Stimulated activated CD8-positive, alpha-beta memory T cell treated with anti-CD3 and anti-CD28 coated beads, Interleukin-12 subunit alpha, Interleukin-12 subunit beta, amount 100 ng/mL, for 4 hours (primary cell): ENCODE measurements at places on chromosomes 6 and 20.

DNA sequence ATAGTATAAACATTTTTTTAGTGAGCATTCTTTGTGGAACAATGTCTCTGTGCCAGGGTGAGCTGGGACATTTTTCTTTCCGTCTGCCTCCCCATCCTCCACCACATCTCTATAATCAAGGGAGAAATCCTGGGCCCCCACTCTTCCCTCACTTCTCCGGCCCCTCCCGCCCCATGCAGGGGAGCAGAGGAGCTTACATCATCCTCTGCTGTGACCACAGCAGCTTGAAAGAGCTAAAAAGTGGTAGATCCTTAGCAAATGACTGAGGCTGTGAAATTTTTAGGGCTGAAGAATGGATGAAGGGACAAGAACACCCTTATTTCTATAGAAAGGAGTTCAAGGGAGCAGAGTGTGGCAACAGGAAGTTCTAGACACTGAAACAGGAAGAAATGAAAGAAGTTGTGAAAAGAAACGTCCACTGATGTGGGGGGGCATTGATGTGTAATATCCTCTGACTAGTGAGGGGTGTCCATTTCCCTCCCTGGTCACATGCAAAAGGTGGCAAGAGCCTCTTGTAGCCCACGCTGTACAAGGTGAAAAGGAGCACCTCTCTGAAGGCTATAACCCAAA lies 380.3 kb upstream of the JARID2 start:
- DNase-seq: no peak

- no peak for DNase-seq
Measured at GRCh38 chr20:32731882-32732266, 11.4 kb downstream of the COMMD7 start.

DNA sequence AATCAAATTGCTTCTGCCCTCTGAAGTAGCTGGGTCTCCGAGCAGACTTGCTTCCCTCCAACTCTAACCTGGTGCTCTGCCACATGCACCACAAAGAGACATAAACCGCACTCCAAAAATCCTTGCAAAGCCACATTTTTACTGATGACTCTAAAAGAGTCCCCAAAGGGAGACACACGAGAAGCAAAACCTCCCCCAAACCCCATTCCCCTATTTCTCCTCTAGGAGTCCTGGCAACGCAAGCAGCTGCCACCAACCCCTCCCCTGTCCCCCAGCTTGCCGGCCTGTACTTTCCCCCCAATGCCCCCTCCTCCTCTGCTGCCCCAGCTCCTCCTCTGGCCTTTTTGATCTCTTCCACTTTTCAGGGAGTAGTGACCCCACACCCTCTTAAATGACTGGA lies 180.1 kb upstream of the ARID1B start:
- no peak for DNase-seq

DNA sequence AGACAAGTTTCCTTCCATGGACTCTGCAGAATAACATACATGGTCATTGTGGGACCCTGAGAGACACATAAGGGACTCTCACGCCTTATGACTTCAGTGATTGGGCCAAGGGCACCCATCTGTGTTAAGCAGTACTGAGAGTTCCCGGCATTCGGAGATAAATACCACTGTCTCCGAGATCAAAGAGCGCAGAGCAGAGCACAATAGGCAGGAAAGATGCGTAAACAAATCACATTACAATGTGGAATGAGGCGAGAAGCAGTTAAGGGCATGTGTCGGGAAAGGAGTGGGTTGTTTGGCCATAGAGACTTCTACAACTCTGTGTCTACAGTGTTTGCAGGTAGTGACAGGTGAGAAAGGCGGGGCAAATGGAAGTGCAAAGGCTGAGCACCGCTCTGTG lies 57.6 kb downstream of the NRSN1 start:
- no peak for DNase-seq

- DNase-seq: no peak
Measured at GRCh38 chr20:47275548-47275947, 81.0 kb downstream of the ZMYND8 start.

DNA sequence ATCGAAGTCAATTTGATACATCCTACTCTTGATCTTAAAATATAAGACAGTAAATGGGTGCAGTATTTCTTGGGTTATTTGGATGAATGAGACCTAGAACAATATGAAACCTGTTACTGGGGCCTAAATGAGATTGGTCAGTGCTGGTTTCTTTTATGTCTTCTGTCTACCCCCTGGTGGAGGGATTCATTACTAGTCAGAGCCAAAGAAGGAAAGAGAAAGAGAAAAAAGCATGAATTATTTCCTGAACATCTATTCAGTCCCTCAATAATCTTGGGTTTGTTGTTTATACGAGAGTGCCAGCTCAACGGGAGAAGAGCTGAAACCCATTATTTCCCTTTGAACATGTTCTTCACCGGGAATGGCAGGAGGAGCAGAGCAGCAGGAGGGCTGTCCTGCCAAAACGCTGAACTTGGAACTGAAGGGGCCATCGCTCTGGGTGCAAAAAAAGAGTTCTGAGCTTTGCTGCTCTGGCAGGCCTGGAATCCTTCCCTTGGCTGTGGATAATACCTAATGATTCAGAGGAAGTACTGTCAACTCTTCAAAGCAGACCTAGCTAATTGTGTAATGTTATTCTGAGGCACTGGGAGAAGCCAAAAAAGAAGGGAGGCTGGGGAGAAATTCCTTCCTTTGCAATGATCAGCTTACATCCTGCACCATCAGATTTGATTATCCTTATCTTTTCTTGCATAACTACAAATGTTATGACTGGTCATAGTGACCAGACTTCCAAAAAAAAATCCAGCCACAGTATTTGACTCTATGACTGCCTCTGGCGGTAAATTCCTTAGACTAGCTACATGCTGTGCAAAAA lies 72.0 kb downstream of the BLOC1S5 start:
- no peak for DNase-seq

DNA sequence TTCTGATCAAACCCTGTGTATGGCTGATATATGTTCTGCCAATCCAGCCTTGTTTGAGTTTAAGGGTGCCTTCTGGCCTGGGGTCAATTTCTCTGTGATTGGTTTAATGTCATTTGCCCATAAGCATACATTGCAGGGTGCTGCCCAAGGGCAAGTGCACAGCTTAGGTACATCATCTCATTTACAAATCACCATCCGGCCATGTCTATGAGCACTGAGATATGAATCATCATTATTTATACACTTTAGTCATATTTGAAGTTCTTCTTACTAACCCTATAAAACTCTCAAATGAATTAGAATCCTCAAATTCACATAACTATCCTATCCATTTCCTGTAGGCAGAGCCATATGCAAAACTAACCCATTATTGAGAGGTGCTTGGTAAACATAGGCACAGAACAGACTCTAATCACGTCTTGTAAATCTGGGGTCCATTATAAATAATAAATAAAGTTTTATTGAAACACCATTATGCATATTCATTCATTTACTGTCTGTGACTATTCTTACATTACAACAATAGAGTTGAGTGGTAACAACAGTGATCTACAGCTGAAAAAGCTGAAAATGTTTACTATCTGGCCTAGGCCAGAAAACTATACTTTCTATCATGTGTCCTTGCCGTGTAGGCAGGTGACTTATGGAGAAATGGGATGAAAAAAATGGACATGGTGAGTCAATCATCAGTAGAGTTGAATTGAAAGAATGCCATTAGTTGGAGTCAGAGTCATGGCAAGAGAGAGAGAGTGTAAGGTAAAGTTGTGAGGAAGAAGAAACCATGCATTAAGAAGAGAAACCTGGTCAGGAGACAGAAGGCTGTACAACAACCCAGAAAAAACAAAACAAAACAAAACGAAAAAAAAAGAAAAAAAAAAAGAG lies 25.0 kb downstream of the KCNQ5 start:
- no peak for DNase-seq

DNA sequence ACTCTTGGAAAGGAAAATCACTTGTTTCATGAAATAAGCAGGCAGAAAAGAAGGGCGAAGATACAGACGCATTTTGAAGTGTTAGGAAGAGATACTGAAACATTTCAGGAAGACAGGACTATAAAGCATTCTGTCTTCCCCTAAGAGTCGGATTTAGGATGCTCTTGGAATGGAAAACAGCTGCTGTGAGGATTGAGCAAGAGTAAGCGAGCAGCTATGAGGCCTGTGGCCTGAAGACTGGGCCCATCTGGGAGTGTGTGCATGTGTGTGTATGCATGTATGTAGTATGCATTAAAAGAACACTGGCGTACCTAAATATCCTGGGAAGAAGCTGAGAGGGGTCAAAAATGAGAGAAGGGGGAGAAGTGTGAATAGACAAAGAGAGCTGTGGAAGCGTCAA lies 83.6 kb downstream of the SIM1 start:
- no peak for DNase-seq

GRCh38 chr20:25574411-25574810 lies 10.9 kb downstream of the NINL start:
- DNase-seq: no peak

DNA sequence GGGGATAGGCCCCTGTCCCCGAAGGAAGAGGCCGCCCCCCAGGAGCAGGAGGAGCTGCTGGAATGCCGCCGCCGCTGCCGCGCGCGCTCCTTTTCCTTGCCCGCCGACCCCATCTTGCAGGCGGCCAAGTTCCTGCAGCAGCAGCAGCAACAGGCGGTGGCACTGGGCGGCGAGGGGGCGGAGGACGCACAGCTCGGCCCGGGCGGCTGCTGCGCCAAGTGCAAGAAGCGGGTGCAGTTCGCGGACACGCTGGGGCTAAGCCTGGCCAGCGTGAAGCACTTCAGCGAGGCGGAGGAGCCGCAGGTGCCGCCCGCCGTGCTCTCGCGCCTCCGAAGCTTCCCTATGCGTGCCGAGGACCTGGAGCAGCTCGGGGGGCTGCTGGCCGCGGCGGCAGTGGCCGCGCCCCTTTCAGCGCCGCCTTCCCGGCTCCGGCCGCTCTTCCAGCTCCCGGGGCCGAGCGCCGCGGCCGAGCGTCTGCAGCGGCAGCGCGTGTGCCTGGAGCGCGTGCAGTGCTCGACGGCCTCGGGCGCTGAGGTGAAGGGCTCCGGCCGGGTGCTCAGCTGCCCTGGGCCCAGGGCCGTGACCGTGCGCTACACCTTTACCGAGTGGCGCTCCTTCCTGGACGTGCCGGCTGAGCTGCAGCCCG lies 630 bp downstream of the PPP1R3G start:
- no peak for DNase-seq

GRCh38 chr20:48295445-48295903 lies 510.2 kb upstream of the SULF2 start:
- no peak for DNase-seq

- no peak for DNase-seq
Measured at GRCh38 chr20:1987826-1988225, 6.0 kb downstream of the PDYN start.

- no peak for DNase-seq
Measured at GRCh38 chr6:130602151-130602770, 224.9 kb upstream of the SMLR1 start.

DNA sequence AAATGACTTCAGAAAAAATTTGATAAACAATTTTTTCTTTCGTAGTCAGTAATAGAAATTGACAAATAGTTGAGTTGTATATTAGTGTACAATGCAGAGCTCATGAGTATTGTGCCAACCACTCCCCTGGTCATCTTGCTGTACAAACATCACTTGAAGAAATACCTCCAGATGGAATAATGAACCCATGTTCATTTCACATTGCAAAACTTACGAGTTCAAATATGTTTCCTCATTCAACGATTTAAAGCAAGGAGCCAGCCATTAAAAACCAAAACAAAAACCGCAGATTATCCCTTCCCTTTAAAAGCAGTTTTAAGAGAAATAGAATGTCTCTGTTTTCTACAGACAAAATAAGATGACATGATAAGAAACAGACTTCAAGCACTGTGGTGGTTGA lies 62.5 kb downstream of the RALGAPA2 start:
- DNase-seq: no peak

- DNase-seq: no peak
Measured at GRCh38 chr6:43729537-43729936, 40.5 kb upstream of the VEGFA start.

- DNase-seq: no peak
Measured at GRCh38 chr6:137573739-137574138, 79.5 kb upstream of the OLIG3 start.

GRCh38 chr20:51661609-51662178 lies 106.5 kb downstream of the ATP9A start:
- DNase-seq: peak; percentile 10

DNA sequence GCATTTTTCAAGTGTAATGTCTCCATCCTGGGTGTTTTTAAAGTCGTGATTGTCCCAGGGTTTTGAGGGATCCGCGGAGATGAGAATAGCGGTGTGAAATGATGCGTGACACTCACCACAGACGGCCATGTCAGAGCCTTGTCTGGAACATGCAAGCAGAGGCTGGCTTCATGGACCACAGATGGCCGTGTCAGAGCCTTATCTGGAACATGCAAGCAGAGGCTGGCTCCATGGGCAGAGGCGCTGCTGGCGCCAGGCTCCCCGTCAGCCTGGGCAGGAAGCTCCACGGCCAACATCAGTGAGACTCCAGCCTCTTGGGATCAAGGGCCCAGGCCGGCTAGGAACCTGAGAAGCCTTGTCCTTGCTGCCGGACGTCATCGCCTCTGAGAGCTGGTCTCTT lies 7.7 kb upstream of the MRGBP start:
- no peak for DNase-seq

GRCh38 chr6:1862411-1862810 lies 252.7 kb downstream of the FOXC1 start:
- DNase-seq: no peak

DNA sequence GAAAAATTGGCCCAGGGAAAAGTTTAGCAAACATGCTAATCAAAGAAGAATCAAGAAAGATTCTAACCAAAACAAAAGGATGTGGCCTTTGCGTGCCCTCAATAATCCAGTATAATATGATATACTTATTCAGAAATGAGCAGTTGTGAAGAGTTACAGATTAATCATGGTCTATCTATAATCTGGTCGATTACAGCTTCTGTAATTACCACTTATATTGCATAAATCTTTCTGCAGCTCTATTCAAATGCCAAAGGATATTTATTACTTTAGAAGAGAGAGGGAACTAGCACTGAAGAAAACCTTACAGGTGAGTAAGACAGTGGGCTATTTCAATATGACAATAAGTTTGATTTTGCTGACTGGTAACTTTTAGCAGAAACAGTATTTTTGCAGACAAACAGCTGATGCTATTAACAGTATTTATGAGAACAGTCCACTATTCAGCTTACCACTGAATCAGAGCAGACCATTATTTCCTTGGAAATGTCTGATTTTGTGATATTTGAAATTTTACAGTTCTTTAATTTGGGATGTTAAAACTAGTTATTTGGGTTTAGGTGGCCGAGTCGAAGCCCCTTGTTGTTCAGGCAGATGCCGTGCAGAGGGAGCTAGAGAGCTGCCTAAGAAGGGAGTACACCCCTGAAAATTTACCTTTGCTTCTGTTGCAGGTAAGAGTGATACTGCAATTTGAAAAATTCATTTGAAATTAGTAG lies 92.2 kb downstream of the CEP57L1 start:
- DNase-seq: peak; percentile 19

DNA sequence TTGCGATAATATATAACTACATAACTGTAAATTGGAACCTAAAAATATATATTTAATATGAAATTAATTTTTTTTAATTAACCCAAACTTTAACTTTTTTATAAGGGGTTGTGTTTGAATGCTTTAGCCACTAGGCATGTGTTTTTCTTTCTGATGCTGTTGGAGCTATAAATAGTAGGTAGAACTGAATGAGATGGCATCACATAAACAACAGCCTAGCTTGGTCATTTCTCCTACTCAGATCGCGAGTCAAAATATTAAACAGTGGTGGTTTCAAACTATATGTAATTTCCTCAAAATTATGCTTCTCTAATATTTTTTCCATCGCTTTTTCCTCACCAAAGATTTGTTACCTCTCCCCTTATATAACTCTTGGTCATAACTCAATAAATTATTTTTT lies 243.2 kb downstream of the ARID1B start:
- no peak for DNase-seq
